ENCODE measurements at places on chromosomes 5 and 9.

DNA sequence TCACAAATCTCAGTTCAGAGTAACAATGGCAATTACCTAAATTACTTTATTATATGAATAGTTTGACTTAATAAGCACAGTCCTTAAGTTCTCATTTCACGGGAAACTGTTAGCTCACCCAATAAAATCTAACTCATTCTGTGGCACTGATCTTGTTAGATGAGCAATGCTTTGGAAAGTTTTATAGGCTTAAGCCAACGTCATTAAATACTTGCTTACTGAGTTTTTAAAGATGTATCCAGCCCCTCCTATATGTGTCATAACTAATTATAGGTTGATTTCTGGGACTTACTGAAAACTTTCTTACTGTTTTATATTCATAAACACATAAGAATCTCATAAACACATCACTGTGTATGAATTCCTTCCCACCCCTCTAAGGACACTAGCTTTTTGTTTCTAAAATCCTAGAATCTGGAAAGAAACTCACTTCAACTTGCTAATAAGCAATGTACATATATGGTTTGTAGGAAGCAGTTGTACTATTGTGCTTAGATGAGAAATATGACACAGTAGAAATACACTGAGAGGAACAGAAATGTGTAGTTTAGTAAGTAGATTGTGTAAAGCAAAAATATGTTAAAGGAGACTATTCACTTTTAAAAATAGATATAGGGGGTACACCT, 14.1 kb upstream of the MARCOL start:
- no peak for DNase-seq

DNA sequence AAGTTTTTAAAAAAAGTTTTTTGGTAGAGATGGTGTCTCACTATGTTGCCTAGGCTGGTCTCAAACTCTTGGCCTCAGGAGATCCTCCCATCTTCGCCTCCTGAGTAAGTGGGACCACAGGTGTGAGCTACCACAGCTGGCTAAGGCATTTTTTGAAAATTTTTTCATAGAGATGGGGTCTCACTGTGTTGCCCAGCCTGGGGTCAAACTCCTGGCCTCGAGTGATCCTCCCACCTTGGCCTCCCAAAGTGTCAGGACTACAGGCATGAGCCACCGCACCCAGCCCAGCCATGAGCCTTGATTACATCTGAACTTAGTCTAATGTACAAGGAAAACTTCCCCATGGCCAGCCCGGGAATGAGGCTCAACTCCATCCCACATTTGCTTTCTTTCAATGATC, 77.5 kb upstream of the PCA3 start:
- no peak for DNase-seq

DNA sequence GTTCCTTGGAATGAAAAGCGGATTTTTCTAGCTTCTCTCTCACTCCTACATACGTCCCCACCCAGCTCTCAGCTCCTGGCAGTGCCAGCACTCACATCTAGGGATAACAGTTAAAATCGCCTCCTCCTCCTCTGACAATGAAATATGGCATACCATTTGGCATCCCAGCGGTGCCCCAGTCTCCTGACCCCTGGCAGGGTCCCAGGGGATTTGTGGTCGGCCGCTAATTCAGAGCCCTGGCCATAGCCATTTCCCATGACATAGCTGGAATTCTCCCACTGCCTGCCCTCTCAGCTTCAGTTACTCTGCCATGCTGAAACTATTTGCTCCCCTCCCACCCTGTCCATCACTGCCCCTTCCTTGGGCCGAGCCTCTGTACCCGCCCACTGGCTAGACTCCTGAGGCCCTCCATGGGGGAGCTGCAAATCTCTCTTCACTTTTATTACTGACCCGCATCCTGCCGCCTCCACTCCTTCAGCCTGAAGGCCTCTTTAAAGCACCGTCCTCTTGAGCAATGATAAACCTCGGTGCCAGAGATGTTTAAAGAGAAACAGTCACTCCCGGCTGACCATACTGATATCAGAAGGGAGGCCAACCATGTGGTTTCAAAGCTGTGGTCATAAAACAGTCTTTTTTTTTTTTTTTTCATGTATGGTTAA, 139.8 kb downstream of the SLIT3 start:
- no peak for DNase-seq

- no peak for DNase-seq
These were observed 15.9 kb downstream of the NFIL3 start for GRCh38 chr9:91407580-91408318.

DNA sequence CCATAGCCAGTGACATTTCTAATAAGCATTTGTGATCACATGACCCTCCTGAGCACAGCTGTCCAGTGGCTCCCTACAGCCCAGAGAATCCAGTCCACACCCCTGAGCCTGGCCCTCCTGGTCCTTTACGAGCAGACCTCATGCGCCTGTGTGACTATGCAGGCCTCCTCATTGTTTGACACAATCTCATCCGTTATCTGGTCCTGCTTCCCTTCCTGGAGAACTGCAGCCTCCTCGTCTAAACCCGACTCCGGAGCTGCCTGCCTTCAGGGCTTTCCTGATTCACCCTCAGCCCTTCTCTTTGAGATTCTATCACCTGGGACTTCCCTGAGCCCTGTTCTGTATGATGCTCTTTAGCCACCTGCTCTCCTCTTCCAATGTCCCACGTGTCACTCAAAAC, 79.7 kb downstream of the GPR21 start:
- no peak for DNase-seq

DNA sequence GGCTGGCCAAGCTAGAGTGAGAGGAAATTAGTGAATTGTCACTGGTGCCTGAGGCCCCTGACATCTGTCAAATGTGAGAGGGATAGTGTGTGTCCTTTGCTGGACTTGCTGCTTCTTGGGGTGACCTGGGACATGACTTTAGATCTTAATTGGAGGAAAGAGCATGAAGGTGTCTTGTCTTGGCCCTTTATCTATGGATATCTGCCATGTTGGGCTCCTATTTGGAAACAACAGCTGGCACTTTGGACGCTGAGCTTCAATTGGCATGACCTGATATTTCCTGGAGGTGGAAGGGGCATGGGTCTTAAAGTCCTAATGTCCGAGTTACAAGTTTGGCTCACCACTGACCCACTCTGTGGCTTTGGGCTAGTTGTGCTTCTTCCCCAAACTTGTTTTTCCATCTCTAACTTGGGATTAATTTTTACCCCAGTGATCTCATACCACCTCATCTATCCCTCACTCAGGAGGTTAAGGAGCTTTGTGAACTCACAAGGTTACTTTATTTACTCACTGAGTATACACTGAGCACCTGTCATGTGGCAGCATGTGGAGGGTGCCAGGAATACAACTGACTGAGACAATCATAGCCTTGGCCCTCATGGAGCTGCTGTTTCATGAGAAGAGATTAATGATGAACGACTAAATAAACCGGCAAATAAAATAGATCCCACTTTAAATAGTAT, 30.1 kb upstream of the CXCL14 start:
- DNase-seq: no peak

DNA sequence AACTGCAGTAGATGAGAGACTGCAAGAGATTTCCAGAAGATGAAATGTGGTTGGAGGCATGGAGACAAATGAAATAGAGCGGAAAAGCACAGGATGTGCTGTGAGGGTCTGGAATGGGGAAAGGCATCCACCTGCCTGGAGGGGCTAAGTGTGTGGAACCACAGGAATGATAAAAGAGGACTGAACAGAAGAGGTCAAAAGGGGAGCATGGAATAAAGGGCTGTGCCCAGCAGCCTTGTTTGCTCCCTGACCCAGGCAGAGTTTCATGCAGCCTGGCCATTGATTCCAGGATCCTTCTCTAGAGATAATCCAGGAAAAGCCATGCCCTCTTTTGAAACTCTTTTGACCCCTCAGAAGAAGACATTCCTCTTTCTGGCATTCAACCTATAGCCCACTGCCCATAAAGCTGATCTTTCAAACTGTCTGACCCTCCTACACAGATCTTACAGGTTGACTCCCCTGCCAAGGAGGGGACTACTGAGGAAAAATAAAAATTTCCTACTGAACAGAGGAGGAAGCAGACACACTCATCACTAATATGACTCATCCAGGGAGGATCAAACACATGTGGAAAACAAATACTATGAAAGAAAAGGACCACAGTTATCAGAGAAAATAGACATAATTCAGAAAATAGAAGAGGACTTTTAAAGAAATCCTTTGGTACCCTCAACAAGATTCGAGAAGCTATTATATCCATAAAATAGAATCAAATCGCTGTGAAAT, 273.5 kb upstream of the PCSK5 start:
- DNase-seq: no peak

DNA sequence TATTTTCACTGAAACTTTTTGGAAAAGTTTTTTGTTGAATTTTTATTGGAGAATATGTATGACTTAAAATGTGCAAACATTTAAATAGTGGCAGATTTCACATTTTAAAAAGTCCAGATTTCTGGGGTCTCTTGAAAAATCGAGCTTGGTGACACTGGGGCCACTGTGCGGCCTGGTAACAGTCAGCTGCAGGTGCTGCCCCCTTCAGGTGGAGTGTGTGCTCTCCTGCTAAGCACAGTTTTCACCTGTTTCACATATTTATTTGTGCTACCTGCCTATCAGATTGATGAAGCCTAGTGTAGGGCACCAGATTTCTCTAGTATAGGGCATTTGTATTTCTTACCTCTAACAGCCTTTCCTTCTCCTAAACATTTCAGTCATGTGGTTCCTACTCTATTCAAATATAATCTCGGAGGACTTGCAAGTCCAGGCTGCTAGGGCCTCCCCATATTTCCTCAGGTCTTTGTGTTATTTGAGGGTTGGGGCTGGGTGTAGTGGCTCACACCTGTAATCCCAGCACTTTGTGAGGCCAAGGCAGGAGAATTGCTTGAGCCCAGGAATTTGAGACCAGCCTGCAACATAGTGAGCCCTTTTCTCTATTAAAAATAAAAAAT, 95.8 kb upstream of the KLF9 start:
- DNase-seq: no peak

DNA sequence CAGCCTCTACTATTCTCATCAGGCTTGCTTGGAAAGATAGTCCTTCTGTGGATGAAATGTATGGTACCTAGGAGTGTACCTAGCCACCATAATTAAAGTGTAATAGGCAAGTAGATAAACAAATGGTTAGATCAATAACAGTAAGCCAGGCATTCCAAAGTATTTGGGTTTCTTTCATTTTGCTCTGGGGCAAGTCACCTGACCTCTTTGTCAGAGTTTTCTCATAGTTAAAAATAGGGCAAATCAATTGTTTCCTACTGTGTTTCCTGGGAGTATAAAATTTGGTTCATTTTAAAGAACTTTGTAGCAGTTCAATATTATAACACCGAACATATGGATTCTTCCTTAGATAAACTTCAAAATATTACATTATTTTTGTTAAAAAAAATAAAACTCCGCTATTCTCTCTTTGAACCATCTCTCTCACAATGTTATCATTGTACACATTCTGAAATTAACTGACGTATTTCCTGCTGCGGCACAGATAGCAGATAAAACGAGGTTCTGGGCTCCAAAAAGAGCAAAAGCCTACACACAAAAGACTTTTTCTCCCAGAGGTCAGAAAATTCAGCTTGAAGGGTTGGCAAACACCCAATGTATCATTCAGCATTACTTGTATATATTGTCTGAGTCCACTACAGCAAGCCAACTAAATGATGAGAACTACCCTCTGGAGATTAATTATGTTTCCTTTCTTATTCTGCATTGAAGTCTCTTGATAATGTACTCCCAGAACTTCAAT, 267.9 kb downstream of the COX7C start:
- DNase-seq: no peak

DNA sequence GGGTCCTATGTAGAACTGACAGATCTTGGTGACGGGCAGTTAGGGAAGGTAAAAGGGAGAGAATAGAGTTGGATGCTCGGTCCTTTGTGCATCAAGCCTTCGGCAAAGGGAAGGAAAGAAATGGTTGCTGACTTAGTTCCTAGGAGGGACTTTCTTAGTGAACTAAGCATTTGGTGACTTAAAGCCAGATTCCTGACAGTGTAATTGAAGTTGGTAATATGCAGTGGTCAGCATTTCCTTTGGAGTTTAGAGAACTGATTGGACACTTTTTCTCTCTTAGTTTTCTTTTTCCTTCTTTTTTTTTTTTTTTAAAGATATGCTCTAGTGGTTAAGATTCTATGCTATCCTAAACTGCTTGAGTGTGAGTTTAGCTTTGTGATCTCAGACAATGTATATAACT, 2.3 kb downstream of the CLTA start:
- DNase-seq: no peak

DNA sequence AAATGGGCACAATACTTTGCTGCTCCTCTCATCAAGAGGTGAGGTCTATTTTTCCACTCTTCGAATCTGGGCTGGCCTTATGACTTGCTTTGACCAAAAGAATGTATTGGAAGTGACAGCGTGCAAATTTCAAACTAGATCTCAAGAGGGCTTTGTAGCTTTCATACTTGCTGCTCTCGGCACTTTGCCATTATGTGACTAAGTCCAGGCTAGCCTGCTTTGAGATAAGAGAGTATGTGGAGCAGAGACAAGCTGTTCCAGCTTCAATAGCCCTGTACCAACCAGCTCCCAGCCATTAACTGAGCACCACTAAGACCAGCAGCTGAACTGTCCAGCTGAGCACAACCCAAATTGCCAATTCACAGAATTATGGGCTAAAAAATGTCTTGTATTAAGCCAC, 124.6 kb downstream of the ACER2 start:
- DNase-seq: no peak

DNA sequence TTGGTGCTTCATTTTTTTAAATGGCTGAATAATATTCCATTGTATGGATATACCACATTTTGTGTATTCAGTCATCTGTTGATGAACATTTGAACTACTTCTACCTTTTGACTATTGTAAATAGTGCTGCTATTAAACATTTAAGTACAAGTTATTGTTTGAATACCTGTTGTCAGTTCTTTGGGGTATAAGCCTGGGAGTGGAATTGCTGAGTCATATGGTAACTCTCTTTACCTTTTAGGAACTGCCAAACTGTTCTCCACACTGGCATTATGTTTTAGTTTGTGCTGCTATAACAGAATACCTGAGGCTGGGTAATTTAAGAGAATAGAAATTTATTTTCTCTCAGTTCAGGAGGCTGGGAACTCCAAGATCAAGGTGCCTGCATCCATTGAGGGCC, 15.7 kb upstream of the PDE8B start:
- no peak for DNase-seq

- DNase-seq: no peak
These were observed 286.9 kb downstream of the FBXL7 start for GRCh38 chr5:15786884-15787283.

- DNase-seq: no peak
These were observed 67.2 kb downstream of the MRPS30 start for GRCh38 chr5:44875661-44876605.

DNA sequence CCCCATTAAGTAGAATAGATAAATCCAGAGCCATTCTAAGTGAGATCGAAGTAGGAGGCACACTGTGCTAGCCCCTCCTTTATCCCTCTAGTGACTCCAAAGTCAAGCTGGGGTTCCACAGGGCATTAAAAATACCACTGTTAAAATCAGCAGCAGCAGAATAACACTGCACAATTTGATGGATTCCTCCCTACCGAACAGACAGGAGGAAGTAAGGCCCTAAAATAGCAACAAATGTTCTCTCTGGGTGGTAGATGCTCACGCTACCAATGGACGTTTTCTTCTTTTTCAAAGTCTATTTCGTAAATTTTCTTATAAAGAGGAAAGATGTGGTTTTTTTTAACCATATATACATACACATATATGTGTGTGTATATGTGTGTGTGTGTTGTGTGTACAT, 54.4 kb downstream of the FBXW11 start:
- DNase-seq: no peak

GRCh38 chr5:95177456-95177855, 107.4 kb downstream of the MCTP1 start:
- no peak for DNase-seq

All from NCI-H1048 (cell line).